ENCODE measurements at places on chromosomes 4 and X.

DNA sequence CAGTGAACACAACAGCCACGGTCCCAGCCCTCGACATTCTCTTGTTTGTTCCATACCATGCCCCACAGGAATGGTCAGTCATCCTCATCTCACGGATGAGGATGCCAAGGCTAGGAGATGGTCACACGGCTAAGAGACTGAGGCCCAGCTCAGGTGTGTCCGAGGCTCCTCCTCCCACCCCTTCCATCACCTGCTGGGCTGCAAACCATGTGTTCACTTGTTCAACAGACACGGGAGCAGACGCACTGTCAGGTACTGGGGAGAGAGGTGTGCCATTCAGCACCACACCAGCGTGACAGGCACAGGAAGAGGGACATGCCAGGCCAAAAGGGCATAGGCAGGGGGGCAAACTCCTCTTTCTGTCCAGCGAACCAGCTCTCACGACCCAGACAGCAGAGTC is 45.9 kb downstream of the ABLIM2 start:
- no peak for DNase-seq

DNA sequence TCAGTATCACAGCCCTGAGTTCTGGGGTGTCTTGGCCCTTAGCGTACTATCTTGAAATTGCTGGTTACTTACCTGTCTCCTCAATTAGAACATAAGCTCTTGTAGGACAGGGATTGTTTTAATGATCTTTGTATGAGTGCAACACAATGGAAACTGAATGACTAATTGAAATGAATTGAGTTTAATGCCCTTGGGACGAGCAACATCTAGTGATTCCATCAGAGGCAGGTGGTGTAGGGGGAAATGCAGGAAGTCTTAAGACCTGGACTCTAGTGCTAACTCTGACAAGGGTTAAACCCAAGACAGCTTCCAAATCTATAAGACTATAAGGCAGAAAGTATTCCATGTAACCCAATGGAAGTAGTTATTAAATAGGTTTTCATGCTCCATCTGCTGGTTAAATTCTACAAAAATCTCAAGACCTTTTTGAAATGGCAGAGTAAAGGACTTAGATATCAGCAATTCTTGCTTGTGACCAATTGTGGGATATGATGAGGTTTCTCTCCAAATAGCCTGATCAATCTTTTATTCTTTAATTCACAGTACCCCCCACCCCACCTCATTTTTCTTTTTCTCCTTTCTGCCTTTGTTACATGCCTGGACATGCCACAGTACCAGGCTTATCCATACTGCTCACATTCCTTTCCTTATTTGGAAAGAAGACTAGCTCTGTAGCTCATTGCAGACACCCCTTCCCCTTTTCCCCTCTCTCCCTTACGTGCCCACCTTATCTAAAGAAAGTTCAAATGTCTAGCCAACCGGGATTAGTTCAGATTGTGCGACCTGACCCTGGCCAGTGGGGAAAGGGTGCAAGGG is 340.8 kb downstream of the PAPSS1 start:
- no peak for DNase-seq

DNA sequence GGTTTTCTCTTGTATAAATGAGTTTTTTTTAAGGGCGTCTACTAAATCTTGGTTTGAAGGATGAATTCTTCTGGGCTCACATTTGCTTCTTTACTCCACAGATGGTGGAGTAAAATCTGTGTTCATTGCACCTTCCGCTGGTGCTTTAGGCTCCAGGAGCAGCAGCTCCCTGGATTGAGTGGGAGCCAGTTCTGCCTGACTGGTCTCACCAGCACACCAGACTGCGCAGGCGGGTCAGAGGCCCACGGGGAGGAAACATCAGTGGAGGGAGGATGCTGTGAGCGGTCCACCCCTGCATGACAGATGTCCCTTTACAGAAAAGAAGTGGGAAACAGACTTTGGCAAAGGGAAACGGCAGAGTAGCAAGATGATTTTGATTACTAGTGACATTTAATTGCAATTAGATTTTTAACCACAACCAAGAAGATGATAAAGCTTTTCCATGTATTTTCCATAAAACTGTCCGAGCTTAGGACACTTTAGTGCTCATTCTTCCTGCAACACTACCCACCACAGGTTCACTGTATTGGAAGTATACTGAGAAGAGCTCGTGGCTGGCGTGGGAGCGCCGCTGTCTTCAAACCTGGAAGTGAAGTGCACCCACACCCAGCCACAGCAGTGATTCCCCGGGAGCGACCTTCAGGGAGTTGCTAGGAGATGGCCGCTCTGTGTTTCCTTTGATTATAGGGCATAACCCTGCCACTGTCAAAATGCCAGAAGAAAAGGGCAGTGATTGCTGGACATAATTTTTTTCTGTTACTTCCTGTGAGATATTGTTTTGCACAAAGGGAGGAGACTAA is 95.2 kb downstream of the SORBS2 start:
- DNase-seq, result no peak

DNA sequence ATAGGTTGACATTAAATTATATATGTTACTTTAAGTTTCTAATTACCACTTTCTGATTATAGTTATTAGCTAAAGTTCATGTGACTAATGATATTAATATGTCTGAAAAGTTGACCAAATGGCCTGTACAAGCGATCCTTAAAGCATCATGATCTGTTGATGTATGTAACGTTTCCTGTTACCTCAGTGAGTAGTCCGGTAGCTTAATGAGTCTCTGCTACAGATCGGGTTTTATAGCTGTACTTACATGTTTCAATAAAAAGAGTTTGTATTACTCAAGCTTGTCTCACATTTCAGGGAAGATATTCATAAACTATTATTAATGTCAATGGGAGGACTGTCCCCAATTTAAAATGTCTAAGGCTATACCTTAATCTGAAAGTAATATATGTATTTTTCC is 246.3 kb downstream of the PPP3CA start:
- DNase-seq, result no peak

DNA sequence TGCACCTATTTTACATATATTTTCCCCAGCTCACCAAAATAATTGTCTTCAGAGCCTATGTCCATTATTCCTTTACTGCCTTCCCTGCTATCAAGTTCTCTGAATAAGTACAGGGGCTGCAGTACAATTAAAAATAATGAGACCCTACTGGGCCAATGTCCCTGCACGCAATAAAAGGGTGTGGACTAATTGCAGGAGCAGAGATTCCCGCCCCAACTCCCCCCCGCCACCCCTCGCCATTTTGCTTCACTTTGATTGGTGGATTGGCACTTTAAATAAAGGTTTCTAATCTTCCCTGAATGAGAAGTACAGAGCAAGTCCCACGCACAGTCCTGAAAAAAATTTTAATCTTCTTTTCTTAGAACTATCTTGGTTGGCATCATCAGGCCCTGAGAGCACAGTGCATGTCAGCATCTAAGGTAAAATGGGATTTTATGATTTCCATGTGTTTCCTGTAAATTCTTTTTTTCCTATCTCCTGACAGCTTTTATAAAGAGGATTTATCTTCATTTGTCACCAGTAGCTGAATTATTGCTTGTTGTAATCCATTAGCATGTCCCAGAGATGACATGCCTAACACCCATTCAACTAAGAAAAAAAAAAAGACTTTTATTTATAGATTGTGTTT is at the start of gene AMBN:
Gene AMBN (plus strand): TSS at position 302 of the 628 bp plus-strand sequence. CDS start 103 bp downstream, at position 405.
- DNase-seq, result no peak

GRCh38 chr4:154559494-154560418 is 3.1 kb upstream of the FGB start:
- DNase-seq, result peak; percentile 35

GRCh38 chrX:53682885-53683555 is 3.5 kb downstream of the HUWE1 start:
- peak; percentile 54 for DNase-seq

GRCh38 chr4:48290146-48290772 is 20.6 kb upstream of the TEC start:
- no peak for DNase-seq

DNA sequence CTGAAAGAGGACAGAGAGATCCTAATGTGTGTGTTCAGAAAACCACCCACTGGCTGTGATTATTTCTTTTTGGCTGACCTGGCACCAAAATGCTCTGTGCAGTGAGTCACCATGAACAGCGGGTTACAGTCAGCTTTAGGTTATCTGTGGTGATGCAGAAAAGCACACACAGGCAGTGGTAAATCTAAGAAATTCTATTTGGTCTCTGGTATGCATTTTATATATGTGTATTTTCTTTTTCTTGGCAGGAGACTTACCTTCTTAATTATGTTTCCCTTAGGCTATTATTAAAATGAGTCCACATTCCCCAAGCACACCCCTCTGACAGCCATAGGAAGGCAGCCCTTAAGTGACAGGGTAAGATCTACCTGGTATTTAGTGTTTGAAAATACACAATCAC is 79.1 kb upstream of the TFDP3 start:
- DNase-seq, result no peak

DNA sequence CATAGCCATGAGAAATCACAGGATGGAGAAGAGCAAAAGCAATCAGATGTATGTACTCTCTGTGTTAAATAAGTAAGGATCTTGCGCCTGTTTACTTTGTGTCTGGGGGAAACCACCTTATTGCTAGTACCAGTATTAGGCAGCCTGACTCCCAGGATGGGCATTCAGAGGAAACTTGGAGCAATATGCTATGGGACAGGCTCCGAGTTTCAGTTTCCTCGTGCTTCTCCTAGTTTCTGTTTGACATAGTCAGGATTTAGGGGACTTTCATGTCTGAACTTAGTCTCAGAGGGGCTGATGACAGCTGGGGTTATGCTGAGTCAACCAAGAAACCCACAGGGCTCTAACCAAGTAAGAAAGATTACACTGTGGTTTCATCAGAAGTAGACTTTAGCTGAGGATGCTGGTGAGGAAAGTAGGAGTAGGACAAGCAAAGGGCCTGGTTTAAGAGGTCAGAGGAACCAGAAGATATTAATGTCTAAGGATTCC is 13.5 kb downstream of the NSUN7 start:
- no peak for DNase-seq

DNA sequence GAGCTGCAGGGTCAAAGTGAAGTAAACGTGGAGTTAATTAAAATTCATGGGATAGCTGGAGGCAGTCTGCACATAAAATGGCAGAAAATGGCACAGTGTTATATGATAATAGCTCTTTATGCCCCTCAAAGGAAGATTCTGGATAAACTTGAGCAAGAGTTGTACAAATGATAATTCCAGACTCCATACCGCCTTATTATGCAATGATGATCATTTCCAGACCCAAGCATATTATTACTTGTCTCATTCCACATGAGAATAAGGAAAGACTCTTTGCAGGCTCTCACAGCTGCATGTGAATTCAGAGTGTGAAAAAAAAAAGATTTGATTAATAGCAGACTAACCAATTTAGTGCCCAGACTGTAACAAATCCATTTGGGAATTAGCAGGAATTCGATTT is 105.4 kb downstream of the STK32B start:
- DNase-seq, result no peak

- DNase-seq, result no peak
Measured at GRCh38 chr4:176830971-176831370, 38.2 kb upstream of the VEGFC start.

GRCh38 chr4:147118528-147118927 is 172.9 kb upstream of the TTC29 start:
- no peak for DNase-seq

DNA sequence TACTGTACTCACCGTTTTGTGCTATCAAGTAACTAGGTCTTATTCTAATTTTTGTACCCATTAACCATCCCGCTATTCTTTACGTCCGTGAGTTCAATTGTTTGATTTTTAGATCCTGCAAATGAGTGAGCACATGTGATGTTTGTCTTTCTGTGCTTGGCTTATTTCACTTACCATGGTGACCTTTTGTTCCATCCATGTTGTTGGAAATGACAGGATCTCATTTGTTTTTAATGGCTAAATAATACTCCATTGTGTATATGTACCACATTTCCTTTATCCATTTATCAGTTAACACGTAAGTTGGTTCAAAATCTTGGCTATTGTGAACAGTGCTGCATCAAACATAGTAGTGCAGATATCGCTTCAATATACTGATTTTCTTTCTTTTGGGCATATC is 48.3 kb downstream of the USP9X start:
- no peak for DNase-seq

GRCh38 chr4:107631560-107631959 is 88.5 kb downstream of the PAPSS1 start:
- no peak for DNase-seq

DNA sequence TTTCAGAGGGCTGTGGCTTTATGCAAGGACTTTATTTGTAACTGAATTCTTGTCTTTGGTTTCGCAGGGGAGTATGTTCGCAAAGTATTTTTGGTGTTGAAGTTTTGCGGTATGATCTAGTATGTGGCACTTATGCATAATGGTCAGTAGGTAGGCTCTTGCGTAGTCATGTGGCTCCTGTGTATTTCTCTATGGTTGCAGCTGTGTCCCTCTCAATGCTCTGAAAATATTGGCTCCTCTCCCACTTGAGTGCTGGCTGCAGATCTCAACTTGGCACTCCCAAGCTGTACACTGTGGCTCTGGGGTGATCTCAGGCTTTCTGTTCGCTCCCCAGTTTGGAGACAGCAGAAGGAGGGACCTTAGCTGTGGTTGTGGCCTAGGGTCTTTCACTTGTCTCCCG is 24.8 kb downstream of the ARMCX5 start:
- no peak for DNase-seq

- no peak for DNase-seq
Measured at GRCh38 chrX:133307637-133308498, 89.7 kb upstream of the TFDP3 start.

DNA sequence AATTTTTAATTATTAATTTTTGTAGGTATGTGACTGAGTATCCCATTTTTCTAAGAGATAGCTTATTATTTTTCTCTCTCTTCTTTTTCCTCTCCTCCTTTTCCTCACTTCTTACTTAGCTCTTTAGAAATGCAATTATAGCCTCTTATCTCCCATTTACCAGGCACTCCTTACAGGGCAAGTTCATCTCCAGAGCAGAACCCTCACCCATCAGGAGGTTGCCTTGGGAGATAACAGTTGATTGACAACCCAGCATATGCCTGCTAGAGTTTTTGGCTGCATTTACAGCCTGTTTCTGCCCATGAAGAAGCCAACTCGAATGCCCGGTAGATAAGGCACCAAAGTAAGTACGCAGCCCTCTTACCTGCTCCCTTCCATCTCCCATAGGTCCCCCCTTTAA is 572.9 kb upstream of the ZFP42 start:
- DNase-seq, result peak; percentile 4

DNA sequence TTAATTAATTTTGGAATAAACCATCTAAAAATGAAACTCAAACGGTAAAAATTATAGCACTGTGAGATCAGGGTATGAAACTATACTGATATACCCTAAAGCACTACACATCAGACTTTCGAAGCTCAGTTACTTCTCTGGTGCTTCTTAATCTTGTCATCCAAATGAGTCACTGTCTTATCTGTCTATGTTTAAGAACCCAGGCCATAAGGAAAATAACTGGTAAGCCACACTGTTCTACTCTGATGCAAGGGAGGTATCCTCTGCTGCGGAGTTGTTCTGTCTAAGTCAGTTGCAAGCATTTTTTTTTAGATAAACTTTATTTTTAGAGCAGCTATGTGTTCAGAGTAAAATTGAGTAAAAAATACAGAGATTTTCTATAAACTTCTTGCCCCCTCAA is 830.8 kb upstream of the POU3F4 start:
- DNase-seq, result no peak
